ENCODE measurements at places on chromosomes 7 and 10. TPM values are rescaled to one million over a fixed set of nuclear protein-coding genes. Genes with fewer than 3 reads are reported as not detected.

AZGP1 gene
- total RNA-seq, result 52.6 TPM

CUZD1 gene
- not detected for total RNA-seq

COPG2 gene
- 41.0 TPM for total RNA-seq

ATOH7 gene
- not detected for total RNA-seq

PAPOLB gene
- not detected for total RNA-seq

VWC2 gene
- total RNA-seq, result not detected

TMEM236 gene
- total RNA-seq, result 1.4 TPM

ZNF804B gene
- not detected for total RNA-seq
